Esophagus squamous epithelium (tissue), 5 donors: ENCODE measurements at places on chromosomes 16 and 17.

DNA sequence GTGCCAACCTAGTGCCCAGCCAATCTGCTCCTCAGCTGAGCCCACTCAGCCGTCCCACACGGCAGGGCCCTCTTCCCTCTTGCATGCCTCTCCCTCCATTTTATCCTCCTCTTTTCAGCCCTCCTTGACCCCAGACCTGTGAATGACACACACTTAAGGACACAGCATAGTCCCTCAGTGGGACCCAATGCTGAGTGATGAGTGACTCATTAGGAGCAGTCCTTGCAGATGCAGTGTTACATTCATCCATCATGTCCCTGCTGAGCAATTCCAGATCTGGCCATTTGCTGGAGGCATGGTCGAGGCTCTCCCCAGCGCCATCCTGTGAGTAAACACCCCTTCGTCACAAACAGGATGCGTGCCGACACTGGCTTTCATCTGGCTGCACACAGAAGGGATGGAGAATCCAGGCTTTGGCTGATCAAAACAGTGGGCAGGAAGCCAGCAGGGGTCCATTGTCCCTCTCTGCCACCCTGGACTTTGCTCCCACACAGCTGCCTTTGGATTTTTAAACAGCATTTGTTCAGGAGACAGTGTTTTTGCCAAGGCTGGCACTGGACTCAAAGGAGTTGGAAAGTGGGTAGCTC is 122.6 kb downstream of the AXIN2 start:
- no peak for DNase-seq

DNA sequence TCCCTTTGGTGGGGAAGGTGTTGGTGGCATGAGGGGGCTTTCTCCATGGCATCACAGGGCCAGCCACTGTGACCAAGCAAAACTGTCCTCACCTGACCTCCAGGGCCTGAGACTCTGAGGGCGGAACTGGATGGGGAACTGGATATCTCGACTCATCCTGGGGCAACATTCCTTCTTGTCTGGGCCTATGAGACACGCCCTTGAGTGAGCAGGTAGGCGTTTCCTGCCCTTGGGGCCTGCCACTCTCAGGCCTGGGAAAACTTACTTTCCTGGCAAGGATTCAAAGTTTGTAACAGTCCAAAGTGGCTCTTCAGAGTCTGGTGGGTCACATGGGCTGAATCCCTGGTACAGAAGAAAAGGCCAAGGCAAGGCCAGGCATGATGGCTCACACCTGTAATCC is 9.6 kb downstream of the MT1X start:
- no peak for DNase-seq

DNA sequence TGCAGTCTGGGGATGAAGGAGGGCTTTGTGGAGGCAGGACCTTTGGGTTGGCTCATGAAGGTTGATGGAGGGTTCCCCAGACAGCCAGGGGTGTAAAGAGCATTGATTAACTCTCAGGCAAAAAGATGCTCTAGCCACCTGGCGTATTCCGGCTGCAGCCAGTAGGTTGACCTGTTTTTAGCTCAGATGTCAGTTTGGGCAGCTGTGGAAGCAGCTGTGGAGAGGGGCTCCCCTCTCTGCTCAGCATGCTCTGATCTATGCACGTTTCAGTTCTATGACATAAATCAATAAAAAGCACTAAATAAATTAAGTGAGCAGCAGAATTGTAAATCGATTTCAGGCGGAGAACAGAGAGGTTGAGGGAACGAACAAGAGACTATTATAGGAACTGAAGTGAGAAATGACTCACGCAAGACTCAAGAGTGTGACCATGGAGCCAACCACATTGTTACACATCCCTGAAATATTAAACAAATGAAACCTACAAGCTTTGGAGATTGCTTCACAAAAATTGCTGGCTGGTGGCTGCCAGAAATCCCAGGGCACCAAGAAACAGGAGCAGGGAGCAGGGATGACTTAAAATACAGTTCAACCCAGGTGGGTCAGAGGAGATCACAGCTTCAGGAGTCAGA is 111.9 kb downstream of the GSG1L start:
- DNase-seq = no peak

DNA sequence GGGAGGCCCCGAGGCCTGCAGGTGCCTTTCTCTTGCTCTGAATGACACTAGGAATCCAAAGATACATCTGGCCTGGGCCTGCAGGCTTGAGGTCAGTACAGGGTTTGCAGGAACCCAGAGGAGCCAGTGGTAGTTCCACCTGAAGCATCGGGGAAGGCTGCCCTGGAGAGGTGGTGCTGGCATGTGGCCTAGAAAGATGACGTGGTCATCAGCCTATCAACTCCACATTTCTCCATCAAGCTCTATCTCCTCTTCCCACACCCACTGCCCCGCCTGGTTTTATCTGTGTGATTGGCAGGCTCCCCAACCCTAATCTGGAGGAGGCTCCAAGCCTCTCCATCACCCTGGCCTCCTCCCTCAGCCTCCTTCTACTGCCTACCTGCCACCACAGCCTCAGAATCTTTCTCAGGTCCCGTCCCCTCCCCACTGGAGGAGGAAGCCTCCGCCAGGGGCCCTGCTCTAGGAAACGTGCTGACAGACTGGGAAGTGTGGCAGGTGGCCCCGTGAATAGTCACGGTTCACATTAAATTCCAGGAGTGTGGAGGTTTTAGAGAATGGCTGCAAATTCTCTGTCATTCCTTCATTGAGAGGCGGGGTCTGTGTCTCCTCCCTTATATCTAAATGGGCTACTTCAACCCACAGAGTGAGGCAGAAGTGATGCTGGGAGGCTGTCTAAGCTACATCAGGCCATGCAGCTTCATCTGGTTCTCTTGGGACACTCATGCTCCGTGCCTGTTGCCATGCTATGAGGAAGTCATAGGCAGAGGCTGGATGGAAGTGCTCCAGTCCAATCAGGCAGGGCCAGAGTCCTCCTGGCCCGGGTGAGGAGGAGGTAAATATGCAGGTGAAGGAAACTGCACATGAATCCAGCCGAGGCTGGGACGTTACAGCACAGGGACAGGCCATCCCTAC is 11.4 kb upstream of the MAP2K3 start:
- DNase-seq = no peak
